ENCODE measurements at places on chromosomes 2 and 18. TPM values are rescaled to one million over a fixed set of nuclear protein-coding genes. Genes with fewer than 3 reads are reported as not detected.

Gene ITGA6
- total RNA-seq: 315 TPM

Gene KCNG2
- not detected for total RNA-seq

Gene INPP4A
- 21.5 TPM for total RNA-seq

Gene DNAJC27
- 5.8 TPM for total RNA-seq

Gene UPP2
- total RNA-seq: not detected

Gene IL1A
- total RNA-seq: 170 TPM

Gene CXCR1
- 0.12 TPM for total RNA-seq

Gene DCC
- total RNA-seq: not detected

Gene MRPL53
- total RNA-seq: 115 TPM

Gene MDH1B
- 0.77 TPM for total RNA-seq

Gene TPO
- not detected for total RNA-seq

Gene KLHL41
- 0.35 TPM for total RNA-seq

Gene KATNAL2
- total RNA-seq: 2.1 TPM

Gene FBXO41
- total RNA-seq: 3.7 TPM

Gene CYRIA
- 1.2 TPM for total RNA-seq

Gene CRYGD
- not detected for total RNA-seq

Gene MEP1B
- total RNA-seq: not detected

Gene DPYSL5
- not detected for total RNA-seq

Gene DYNAP
- total RNA-seq: 0.59 TPM

Gene MRO
- total RNA-seq: not detected

Measured in MCF 10A (cell line).